Vagina (tissue), 2 donors: ENCODE measurements at places on chromosomes 7 and 10. TPM values are rescaled to one million over a fixed set of nuclear protein-coding genes. Genes with fewer than 3 reads are reported as not detected.

The CHST15 gene
- 27.0 TPM for total RNA-seq

The PSPH gene
- 13.3 TPM for total RNA-seq

The GNGT1 gene
- not detected for total RNA-seq

The GNAI1 gene
- total RNA-seq: 50.6 TPM

DNA sequence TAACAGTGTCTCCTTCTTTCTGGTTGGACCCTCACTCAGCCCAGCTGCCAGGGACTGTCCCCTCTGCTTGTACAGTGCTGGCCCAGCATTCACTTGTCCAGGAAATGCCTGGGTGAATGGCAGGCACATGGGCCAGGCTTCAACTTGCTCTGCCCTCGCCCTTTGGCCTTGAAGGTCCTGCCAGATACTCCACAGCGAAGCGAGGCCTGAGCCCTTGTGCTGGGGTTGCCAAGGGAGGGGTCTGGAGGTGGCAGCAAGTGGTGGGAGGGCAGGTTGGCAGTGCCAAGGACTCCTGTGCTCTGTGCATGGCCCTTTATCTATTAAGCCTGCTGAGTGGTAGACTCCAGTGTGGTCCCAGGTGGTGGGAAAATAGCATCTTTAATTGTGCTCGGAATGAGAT lies 75.7 kb downstream of the CDH23 start:
- no peaks in the 10 kb centered on the region for H3K27me3 ChIP-seq
- no peak for DNase-seq
- no peak overlapping the region for H3K4me3 ChIP-seq
- H3K36me3 ChIP-seq: no peaks in the 10 kb centered on the region
- peaks cover 16% of the 10 kb centered on the region for H3K4me1 ChIP-seq

DNA sequence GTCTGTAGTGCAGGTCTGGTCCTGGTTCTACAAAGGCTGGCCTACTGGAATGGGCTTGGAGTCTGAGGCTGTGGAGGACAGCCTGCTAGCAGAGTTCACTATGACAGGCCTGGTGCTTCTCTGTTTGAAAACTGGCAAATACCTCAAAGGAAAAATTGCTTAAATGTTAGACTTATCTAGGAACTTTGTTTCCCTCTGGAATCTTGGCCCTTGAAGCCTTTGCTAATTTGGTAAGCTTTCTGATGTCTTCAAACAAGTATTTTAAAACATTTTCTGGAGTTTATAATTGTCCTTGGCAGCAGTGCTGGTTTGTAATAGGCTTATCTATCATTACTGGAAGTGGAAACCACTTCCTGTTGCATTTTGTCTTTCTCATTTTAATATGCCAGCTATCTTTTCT lies 139.7 kb downstream of the TMEM26 start:
- no peaks in the 10 kb centered on the region for H3K4me1 ChIP-seq
- H3K36me3 ChIP-seq: no peaks in the 10 kb centered on the region
- H3K27ac ChIP-seq: no peak overlapping the region
- no peak for DNase-seq

- H3K4me1 ChIP-seq: peaks cover 4% of the 10 kb centered on the region
- no peaks in the 10 kb centered on the region for H3K36me3 ChIP-seq
- H3K4me3 ChIP-seq: no peak overlapping the region
- no peaks in the 10 kb centered on the region for H3K27me3 ChIP-seq
- no peak overlapping the region for H3K27ac ChIP-seq
- no peak for DNase-seq
These were observed 11.1 kb upstream of the DNMBP start for GRCh38 chr10:100020886-100021253.

- DNase-seq: peak; percentile 83
- peaks cover 49% of the 10 kb centered on the region for H3K36me3 ChIP-seq
- H3K4me1 ChIP-seq: peaks cover 28% of the 10 kb centered on the region
These were observed 2.6 kb downstream of the PPIF start for GRCh38 chr10:79349766-79350406.

DNA sequence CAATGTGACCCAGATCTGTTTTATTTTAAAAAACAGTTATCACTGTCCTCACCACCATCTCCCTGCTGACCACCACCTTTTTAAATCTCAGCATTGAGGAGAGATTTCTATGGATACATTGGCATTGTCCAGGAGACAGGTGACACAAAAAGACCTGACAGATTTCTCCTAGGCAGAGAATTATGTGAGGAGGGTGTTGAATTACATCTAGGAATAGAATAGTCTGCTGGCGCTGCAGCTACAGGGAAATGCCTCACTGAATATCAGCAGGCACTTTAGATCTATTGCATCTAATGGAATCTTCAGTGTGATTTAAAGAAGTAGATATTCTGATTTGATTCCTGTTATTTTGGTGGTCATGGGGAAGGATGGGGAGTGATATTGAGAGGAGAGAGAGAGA lies 593.5 kb downstream of the NRG3 start:
- no peak overlapping the region for H3K27ac ChIP-seq
- no peak overlapping the region for H3K4me3 ChIP-seq
- no peaks in the 10 kb centered on the region for H3K4me1 ChIP-seq
- DNase-seq: no peak
- no peaks in the 10 kb centered on the region for H3K36me3 ChIP-seq

DNA sequence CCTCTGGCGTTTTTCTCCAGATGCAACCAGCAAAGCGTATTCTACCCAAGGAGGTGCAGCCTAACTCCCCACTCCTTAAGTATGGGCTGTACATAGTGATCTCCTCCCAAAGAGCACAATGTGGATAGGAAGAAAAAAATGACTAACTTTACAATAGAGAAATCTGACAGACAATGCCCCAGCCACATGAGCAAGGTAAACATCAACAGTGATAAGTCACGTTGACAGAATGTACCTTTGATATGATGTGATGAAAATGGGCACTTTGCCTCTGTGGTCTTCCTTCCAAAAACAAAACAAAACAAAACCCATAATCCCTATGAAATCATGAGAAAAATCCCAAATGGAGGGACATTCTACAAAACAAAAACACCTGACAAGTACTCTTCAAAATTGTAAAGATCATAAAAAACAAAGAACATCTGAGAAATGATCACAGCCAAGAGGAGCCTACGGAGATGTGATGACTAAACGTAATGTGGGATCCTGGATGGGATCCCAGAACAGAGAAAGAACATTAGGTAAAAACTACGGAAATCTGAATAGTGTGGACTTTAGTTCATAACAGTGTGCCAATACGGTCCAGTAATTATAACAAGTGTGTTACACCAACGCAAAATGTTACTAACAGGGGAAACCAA lies 50.6 kb downstream of the ABLIM1 start:
- no peak overlapping the region for H3K4me3 ChIP-seq
- H3K27me3 ChIP-seq: no peaks in the 10 kb centered on the region
- peaks cover 23% of the 10 kb centered on the region for H3K4me1 ChIP-seq
- H3K36me3 ChIP-seq: no peaks in the 10 kb centered on the region

- H3K27me3 ChIP-seq: no peaks in the 10 kb centered on the region
- no peak overlapping the region for H3K4me3 ChIP-seq
- H3K36me3 ChIP-seq: no peaks in the 10 kb centered on the region
These were observed 7.3 kb upstream of the RET start for GRCh38 chr10:43069579-43069978.

GRCh38 chr7:34612661-34613060 lies 45.4 kb upstream of the NPSR1 start:
- no peaks in the 10 kb centered on the region for H3K27me3 ChIP-seq

DNA sequence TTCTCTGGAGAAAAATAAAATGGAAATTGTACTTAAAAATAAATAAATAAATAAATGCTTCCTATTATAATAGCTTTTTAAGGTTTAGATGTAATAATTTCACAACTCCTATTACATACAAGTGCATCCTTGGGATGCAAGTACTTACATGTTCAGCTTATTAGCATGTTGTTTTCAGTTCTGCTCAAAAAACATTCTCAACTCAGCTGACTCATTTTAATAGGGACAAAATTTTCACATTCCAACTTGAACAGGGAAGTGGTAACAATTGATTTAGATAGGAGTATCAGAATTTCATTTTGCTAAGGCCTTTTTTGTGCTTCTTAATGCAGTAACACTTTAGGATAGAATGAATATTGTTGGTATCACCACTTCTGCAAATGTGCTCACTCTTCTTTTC lies 16.7 kb upstream of the PAPSS2 start:
- no peak for DNase-seq
- H3K36me3 ChIP-seq: no peaks in the 10 kb centered on the region
- no peaks in the 10 kb centered on the region for H3K27me3 ChIP-seq
- no peak overlapping the region for H3K27ac ChIP-seq
- H3K4me1 ChIP-seq: no peaks in the 10 kb centered on the region
